Activated T-cell treated with anti-CD3 and anti-CD28 coated beads, Interleukin-2, amount 50 U/mL, for 72 hours (primary cell): ENCODE measurements at places on chromosomes 1 and 21. TPM values are rescaled to one million over a fixed set of nuclear protein-coding genes. Genes with fewer than 3 reads are reported as not detected.

MANEAL gene
- 1.9 TPM for total RNA-seq

DNA sequence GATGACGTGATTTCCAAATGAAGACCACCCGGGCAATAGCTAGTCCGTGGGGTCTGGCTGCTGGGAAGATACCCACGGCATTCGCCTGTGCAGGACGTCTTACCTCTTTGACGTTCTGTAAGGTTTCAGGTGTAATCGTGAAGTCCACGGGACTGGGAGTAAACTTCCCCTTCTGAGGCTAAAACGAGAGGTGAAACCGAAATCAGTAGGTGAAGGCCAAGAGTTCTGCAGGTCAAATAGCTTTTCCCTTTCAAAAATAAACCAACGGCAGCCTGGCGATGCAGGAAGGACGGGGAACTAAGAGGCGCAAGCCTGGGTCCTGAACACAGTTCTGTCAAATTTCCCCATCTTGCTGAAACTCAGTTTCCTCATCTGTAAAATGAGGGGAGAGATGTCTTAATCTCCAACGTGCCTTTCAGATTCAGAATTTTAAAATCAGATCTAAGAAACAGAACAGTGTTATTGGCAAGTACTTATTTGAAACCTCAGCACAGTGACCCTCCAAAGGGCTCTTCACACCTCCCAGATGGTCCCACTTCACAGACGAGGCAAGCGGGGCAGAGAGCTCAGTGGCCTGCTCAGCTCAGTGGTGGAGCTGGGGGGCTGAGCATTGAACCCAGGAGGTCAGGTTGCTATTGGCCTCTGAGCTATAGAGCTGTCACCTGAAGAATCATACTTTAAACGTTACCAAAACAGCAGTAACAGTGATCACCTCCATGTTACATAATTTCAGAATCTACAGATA is 34.7 kb downstream of the VPS26C start:
- H3K27me3 ChIP-seq = no peaks in the 10 kb centered on the region
- DNase-seq = no peak
- no peak overlapping the region for H3K27ac ChIP-seq
- H3K36me3 ChIP-seq = peaks cover 7% of the 10 kb centered on the region
- no peak overlapping the region for H3K4me3 ChIP-seq

GRCh38 chr1:28162151-28162550 is 14.3 kb downstream of the PTAFR start:
- no peaks in the 10 kb centered on the region for H3K4me1 ChIP-seq
- peaks cover 79% of the 10 kb centered on the region for H3K27me3 ChIP-seq
- peaks cover 3% of the 10 kb centered on the region for H3K36me3 ChIP-seq
- no peak overlapping the region for H3K27ac ChIP-seq
- H3K4me3 ChIP-seq = no peak overlapping the region

GRCh38 chr1:209202830-209203532 is 380.5 kb upstream of the CAMK1G start:
- no peak overlapping the region for H3K4me3 ChIP-seq
- H3K4me1 ChIP-seq = no peaks in the 10 kb centered on the region
- DNase-seq = no peak
- peaks cover 48% of the 10 kb centered on the region for H3K27me3 ChIP-seq
- H3K36me3 ChIP-seq = no peaks in the 10 kb centered on the region
